ENCODE measurements at places on chromosomes 16 and 17.

DNA sequence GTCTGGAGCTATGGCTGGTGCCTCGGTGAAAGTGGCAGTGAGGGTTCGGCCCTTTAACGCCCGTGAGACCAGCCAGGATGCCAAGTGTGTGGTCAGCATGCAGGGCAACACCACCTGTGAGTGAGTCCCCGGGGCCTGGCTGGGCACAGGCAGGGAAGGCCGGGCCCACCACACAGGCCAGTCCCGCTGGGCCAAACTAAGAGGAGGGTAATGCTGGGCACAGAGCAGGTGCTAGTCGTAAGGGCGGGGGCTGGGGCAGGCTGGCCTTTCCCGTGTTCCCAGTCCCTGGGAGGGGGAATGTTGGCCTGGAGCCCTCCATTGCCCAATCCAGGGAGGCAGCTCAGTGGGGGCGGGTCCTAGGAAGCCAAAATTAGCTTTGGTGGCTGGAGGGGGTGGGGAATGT is 2.5 kb downstream of the KIF1C start:
- DNase-seq = no peak

DNA sequence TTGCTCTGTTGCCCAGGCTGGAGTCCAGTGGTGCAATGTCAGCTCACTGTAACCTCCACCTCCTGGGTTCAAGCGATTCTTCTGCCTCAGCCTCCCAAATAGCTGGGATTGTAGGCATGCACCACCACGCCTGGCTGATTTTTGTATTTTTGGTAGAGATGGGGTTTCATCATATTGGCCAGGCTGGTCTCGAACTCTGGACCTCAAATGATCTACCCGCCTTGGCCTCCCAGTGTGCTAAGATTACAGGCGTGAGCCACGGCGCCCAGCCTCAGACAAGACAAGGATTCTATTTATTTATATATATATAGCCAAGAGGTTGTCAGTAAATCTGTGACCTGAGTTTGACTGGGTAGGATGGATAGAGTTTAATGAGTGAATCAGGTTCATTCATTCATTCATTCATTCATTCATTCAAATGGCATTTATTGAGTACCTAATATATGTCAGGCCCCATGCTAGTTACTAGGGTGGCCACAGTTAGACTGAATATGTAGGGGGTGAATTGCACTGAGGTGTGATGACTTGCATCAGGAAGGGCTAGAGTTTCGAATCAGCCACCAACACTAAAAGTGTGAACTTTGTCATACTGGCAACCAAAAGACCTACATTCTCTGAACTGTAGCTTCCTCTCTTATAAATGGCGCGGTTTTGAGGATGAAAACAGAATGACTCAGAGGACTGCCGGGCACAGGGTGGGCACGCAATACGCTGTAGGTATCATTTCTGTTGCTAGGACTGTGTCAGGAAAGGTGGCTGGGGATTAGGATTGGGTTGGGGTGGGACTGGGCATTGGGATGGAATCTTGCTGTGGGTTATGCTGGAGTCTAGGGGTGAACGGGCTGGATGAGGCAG is 37.8 kb downstream of the ITGAE start:
- no peak for DNase-seq

- DNase-seq = no peak
These were observed 477 bp downstream of the MTHFSD start for GRCh38 chr16:86554599-86554916.

DNA sequence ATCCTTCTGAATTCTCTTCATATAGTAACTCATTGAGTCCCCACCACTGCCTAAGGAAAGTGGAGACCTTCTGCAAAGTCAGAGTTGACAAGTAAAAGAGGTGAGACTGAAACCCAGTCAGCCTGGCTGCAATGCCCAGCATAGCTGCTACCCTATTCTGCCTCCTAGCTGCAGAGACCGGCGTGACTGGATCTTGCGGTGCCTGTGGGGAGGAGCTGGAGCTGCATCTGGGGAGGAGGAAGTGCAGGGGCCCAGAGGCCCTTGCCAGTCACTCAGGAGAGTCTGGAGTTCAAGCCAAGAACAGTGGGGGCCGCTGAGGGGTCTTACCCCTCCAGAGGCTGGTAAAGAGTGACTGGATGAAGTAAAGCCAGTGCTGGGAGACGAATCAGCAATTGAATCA is 35.0 kb upstream of the ZNF423 start:
- no peak for DNase-seq

DNA sequence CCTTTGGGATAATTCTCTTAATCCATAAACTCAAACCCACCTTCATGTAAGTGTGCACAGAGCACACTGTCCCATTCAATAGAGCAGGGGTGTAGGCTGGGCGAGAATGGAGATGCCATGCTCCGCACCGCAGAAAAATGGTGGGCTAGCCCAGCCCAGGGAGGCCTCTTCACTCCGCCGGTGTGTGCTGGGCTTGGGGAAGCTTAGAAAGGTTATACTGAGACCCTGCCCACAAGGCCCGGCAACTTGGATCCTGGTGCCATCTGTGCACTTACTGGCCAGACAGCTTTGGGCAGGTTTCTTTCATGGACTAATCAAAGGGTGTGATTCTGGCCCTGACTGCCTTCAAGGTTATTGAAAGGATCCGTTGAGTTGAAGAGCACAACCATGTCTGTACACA is 3.7 kb upstream of the STAT5A start:
- DNase-seq = no peak

DNA sequence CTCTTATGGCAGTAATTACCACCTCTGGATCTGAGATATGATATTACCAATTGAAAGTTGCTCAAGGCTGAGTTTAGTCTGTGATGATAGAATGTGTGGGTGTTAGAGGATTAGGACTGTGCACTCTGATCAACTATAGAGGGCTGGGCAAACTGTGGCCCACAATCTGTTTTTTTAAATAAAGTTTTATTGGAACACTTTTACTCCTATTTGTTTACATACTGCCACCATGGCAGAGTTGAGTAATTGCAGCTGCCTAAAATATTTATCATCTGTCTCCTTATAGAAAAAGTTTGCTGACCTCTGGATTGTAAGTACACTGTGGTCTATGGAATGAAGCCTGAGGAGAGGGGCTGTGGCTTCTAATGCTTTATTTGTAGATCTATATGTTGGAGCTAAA is 71.5 kb upstream of the N4BP1 start:
- DNase-seq = no peak

DNA sequence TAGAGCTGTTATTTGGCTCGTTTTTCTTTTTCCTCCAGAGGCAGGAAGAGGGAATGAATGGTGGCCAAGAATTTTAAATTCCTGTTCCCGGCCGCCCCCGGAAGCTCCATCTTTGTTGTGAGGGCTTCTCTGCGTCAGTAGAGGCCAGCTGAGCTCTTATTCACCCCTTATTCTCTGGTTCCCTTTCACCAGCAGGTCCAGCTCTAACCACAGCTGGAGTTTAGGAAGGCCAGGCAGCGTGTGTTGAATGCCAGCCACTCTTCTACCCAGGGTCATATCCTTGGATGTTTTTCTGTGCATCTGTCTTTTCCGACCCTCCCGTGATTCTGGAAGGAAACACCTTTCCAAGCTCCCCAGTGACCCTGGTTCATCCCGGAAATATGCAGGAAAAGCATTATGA is 570.5 kb downstream of the WWOX start:
- DNase-seq = peak; percentile 18

- no peak for DNase-seq
These were observed 236.6 kb upstream of the NLRP1 start for GRCh38 chr17:5820721-5821456.

GRCh38 chr17:46049656-46050055 is 50.6 kb downstream of the STH start:
- no peak for DNase-seq

DNA sequence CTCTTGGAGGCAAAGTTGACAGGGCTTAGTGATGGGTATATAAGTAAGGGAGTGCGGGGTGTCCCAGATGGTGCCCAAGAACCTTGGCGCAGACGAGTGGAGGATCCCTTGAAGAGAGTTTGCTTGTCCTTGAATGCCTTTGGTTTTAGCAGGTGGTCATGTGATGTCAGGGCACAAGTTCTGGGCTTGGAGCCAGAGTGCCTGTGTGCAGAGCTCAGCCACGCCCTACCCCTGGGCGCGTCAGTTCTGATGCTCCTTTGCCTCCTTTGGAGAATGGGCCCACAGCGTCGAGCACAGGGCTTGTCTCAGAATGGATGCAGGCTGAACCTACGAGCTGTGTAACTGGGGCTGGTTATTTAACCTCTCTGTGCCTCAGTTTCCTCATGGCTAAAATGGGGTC is 412.2 kb upstream of the EEF2KMT start:
- DNase-seq = no peak

Data from brain microvascular endothelial cell (primary cell).